ENCODE measurements at places on chromosomes 11 and 22.

GRCh38 chr11:61632096-61632495, 48.1 kb upstream of the DAGLA start:
- DNase-seq, result no peak

GRCh38 chr11:85783758-85784157, 27.2 kb downstream of the SYTL2 start:
- no peak for DNase-seq

- no peak for DNase-seq
These were observed 7.5 kb downstream of the CFL1 start for GRCh38 chr11:65850217-65851082.

GRCh38 chr11:81301166-81301830, 1432.4 kb downstream of the FAM181B start:
- no peak for DNase-seq

GRCh38 chr22:23074451-23074850, 4.1 kb downstream of the GNAZ start:
- DNase-seq, result no peak

GRCh38 chr11:6228520-6228919, 5.9 kb downstream of the FHIP1B start:
- DNase-seq, result no peak

- peak; percentile 42 for DNase-seq
These were observed 42.1 kb downstream of the PAMR1 start for GRCh38 chr11:35483131-35483820.

- no peak for DNase-seq
These were observed 19.3 kb downstream of the SCARF2 start for GRCh38 chr22:20418211-20418788.

DNA sequence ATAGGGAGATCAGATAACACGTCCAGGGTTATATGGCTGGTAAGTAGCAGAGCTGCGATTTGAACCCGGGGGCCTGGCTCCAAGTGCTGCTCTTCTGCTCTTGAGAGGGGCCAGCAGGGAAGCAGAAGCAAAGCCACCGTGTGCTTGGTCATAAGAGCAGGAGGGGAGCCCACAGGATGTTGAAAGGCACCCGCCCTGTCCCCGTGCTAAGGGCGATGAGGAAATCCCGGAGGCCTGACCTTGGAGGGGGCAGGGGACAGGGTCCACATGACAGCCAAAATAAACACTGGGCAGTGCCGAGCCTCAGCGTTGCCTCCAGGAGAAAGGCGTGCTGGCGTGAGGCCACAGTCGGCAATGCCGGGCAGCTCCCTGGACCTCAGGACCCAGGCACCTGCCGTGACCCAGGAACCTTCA, 28.8 kb downstream of the TOM1 start:
- DNase-seq, result no peak

- no peak for DNase-seq
These were observed 29.4 kb downstream of the DAGLA start for GRCh38 chr11:61709572-61709971.

- no peak for DNase-seq
These were observed 12.5 kb downstream of the PATZ1 start for GRCh38 chr22:31333641-31334040.

DNA sequence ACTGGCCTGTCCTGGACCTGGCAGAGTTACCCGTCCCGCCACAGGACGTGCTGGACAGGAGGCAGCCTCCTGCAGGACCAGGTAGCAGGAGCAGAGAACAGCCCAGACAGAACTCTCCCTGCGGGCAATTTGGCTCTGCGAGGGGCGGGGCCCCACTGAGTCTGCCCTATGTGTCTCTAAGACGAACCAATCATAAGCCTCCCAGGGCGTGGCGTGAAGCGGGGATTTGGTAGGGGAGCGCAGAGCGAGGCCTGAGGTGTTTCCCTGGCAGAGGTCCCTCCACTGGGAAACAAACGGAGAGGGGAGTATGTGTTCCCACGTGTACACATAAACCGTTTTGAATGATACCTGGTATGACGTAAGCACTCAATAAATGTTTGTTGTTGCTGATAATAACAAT, 7.4 kb downstream of the CD82 start:
- DNase-seq, result no peak

DNA sequence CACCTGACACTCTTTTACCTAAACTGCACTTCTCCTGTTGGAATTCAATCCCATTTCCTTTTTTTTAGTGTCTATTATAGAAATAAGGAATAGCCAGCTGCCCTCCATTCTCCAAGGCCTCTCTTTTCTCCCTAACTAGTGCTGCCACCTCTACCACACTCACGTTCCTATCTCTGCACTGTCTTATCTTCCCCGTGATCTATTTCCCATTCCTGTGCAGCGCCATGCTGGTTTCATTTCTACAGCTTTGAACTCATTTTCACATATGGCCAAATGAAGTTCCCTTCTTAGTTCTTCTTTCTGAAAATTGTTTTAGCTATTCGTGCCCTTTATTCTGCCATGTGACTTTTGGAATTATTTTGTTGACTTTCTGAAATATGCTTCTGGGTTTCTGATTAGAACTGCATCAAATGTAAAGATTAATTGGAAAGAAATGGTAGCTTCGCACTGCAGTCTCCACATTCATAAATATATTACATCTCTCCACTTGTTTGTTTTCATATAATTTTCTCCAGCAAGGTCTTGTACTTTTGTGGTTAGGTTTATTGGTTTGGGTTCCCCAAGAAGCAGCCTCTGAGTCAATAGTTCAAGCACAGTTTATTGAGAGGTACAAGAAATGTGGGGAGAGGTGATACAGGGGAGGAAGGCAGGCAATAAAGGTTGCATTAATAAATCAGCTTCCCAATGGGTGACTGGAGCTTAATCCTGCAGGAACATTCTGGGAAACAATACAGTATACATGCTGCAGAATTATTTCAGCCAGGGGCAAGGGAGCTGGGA, 43.7 kb upstream of the DRD2 start:
- DNase-seq, result no peak

GRCh38 chr11:44305470-44306051, 4.4 kb downstream of the ALX4 start:
- DNase-seq, result no peak

- no peak for DNase-seq
These were observed 20.9 kb downstream of the TRPM5 start for GRCh38 chr11:2423157-2424025.

DNA sequence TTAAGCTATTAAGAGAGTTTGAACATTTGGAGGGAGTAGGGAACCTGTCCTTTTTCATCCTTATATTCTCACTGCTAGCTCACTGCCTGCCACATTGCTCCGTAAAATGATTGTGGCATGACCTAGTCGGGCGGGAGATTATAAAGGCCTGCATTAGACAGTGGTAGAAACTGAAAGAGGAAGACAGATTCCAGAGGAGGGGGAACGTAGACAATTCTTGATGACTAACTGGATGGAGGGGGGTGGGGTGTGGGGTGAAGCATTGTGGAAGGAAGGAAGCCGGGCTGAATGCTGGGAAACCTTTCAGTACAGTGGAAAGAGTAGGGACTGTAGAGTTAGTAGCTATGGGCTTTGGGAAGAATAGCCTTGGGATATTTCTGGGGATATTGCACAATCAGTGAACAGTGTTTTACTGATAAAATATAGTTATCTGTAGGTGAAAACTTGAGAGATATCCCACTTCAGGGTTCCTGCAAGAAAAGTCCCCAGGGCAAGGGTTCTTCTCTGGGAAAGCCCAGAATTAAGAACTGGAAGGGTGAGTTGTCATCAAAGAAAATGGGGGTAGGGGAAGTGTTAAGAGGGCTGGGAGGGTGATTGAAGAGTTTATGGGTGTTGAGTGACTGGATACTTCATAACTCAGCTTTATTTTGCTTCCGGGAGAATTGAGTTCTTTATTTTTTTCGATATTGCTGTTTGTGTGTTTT, 2.1 kb downstream of the MED15 start:
- DNase-seq, result peak; percentile 73

GRCh38 chr11:35334385-35335090, 84.8 kb downstream of the SLC1A2 start:
- DNase-seq, result no peak

- DNase-seq, result no peak
These were observed 5.2 kb downstream of the CAPN5 start for GRCh38 chr11:77071671-77072605.

DNA sequence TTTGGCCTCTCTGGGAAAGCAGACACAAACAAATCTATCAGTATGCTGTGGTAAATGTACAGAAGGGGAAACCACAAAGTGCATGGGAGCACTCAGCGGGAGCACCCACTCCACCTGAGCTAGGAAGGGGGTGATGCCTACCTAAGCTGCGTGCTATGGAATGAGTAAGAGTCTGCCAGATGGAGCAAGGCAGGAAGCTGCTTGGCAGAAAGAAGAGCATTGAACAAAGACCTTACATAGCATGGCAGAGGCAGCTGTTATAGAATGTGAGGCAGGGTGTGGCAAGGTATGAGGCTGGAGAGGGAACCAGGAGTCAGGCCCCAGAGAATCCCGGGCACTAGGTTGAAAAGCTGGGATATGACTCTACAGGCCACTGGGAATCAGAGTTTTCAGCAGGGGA, 13.8 kb upstream of the MTFP1 start:
- DNase-seq, result no peak

DNA sequence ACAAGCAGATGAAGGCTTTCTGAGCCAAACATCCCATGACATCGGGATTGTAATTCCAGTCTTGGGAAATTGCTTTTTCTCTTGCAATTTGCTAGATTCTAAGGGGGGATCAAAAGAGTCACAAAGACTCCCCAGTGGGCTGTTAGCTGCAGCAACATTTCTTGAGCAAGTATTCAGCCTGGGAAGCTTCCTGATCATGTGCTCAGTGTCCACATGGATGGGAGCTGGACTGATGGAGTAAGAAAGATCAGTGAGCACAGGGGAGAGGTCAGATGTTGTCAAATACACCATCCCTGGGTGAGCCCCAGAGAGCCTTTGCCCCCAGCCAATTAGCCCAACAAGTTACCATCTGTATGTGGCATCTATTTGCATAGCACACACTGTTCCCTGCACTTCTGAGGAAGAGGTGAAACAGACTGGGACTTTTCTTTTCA, 10.2 kb upstream of the GRK3 start:
- DNase-seq, result no peak

DNA sequence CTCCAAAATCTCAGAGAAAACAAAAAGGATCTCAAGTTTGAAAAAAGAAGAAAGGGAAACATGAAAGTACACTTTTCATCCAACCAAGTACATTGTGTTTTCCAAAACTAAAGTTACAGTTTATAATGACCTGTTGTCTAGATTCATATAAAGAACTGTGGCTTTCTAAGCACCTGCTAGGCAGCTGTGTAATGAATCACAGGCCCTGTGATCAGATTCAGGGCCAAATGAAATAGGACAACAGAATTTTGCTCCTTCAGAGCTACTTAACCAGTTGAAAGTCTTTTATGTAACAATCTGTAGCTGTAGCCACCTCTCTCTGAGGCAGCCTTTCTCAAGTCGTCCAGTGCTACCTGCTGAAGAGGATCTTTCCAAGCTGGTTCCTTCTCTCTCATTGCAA, 960.0 kb upstream of the RAG2 start:
- DNase-seq, result no peak

- DNase-seq, result no peak
These were observed 503.8 kb downstream of the BRD1 start for GRCh38 chr22:49323751-49324415.

DNA sequence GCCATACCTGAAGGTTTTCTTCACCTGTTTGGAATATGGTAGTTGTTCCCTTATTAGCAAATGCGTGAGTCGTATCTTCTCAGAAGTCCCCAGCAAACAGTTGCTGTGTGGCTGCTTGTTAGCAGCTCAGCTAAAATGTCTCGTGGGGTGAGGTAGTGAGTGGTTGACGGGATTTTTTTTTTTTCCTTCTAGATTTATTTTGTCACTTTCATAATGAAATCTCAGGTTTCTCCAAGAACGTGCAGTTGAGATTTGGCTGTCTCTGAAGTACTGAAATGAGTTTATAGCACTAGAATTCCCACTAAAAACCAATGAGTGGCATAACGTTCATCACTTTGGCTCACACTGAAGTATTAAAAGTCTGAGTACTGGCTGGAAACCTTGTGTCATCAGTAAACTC, 16.8 kb downstream of the RCN1 start:
- DNase-seq, result no peak

DNA sequence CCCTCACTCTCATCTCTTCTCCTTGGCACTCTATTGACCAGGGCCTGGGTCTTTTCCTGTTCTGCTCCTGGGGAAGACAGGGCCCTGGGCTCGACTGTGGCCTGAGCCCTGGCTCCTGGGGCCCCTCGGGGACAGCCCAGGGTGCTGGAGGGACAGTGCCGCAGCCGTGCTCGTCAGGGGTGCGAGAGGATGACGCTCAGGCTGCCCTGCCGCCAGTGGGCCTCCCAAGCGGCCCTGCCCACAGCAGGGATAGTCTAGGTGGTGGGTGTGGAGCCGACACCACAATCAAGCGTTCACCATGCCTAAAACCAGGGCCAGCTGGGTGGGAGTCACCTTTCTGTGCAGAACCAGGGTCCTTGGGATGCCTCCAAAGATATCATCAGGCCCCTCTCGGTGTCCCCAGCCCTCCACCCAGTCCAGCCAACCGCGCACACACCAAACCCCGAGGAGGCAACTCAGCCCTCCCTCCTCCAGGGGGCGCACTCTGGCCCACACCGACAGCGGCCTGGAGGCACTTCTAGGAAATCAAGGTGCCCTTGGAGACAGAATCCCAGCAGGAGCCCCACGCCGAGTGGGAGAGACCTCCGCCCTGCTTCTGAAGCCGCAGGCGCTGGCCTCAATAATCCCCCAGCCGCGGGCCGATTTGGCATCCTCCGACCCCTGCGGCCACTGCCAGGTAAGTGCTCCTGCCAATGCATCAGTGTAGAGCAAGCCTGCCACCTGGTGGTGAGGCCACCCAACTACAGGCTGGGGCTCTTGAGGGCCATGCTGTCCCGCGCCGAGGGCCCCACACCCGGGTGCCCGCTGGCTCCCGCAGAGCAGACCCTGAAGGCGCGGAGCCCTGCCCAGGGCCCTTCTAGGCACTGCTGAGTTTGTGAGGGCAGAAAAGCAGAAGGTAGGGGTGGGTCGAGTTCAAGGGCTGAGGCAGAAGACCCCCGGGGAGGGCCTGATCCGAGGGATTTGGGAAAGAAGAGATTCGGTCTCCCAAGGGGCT, 496.4 kb downstream of the BUD13 start:
- no peak for DNase-seq

DNA sequence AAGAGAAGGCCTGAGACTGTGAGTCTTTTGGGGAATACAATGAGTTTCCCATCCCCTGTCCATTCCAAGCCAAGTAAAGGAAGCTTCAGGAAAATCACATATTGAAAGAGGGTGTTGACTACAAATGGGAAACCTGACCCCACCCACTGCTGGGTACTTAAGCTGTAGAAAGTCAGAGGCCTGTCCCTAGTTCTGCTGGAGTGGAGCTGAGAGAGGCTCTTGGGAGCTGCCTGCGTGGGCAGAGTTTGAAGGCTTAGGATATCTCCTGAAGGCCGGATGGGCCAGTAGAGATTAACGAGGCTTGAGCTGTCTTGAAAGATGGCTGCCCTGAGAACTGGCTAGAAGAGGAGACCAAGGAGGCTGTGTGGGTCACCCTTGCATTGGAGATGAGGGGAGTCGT, 176.2 kb upstream of the NECTIN1 start:
- no peak for DNase-seq

GRCh38 chr11:115674176-115674936, 170.1 kb upstream of the CADM1 start:
- DNase-seq, result no peak

DNA sequence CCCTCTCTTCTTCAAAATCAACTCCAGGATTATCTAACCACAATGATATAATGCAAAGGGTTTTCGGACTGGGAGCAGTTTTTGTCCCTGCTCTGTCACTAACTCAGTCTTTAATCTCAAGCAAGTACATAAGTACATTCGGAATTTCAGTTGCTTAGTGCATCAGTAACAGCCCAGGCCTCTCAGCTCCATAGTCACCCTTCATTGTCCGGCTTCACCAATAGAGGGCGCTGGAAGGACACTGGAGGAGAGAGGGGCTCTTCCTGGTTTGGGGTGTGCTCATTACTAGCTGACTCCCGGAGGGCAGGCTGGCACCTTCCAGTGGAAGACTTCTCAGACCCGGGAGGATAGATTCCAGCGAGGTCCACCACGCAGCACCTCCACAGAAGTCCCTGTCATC, 90.4 kb upstream of the PDGFD start:
- DNase-seq, result no peak
